NCI-H526 (cell line): ENCODE measurements at places on chromosomes 12 and 14.

GRCh38 chr12:49622501-49623141 is 740 bp upstream of the PRPF40B start:
- DNase-seq, result peak; percentile 63

DNA sequence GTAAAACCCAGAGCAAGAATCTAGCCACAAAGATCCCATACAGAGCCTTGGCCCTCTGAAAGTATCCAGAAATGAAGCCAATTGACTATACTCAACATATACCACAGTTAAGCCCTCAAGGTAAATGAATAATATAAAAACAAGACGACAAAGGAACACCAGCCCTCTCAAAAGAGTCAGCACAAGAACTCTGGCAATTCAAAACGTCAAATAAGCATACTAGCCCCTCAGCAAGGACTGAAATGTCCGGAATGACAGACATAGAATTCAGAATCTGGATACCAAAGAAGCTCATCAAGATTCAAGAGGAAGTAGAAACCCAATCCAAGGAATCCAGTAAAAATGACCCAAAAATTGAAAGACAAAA is 49.9 kb downstream of the GTF2A1 start:
- DNase-seq, result no peak

DNA sequence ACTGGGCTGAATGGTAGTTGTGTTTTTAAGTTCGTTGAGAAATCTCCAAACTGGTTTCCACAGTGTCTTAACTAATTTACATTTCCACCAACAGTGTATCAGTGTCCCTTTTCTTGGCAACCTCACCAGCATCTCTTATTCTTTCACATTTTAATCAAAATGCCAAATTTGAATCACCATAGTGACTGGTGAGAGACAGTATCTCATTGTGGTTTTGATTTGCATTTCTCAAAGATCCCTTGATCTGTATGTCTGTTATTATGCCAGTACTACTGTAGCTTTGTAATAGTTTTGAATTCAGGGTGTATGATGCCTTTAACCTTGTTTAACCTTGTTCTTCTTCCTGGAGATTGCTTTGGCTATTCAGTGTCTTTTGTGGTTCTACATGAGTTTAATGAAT is 2.2 kb upstream of the EIF2S3B start:
- DNase-seq, result peak; percentile 6

DNA sequence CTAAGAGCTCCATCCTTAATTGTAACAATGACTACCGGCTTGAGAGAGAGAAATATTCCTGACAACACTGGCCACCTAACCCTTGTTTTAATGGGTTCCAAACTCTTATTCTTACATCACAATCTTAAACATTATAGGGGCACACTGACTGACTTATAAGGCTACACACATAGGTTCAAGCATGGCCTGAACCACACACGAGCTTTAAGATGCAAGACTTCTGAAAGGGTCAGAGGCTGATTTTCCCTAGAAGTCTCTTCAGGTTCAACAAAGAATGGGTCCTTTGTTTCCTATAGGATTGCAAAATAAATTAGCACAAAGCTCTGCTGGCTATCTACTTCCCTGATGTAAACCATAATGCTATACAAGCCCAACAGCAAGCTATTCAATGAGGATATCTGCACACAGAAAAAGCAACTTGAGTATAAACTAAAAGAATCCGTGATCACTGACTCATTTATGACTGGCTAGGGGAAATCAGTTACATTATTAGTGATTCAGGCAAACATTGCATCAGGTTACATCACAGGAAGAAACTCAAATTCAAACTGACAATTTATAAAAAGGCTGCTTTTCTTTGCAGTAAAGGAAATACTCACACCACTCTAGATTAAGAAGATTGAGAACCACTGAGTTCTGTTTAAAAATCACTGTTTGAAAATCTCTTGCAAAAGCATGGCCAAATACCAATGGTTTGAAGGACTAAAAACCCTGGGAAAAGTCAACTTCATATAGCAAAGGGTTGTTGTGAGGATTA is 8.5 kb downstream of the BTG1 start:
- DNase-seq, result peak; percentile 57

GRCh38 chr14:26281280-26281998 is 316.4 kb downstream of the NOVA1 start:
- no peak for DNase-seq

DNA sequence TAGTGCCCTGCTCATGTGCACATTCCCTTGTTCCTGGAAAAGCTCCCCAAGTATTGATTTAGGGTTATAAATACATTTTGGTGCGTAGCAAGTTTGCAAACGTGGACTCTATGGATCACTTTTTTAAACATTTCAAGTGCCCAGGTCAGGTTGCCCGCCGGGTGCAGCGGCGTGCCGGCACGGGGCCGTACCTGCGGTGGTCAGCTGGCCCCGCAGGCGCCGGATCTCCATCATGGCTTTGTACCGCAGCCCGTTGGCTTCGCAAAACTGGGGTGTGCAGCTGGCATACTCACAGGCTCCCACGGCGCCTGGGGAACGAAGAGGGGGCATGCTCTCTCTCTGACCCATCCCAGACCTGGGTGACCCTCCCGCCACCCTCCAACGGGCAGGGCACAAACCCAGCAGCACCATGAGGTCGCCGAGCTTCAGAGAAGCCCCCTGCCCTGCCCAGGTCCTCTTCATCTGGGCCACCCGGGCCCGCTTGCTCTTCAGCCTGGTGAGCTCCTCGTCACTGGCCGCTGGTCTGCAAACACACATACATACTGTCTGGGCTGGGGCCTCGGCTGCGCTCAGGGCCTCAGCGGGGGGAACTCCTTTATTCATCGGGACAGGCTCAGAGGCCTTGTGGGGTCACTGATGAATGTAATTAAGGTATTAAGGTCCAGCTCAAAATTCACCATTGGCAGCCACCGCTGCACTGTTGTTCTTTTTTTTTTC is 35.1 kb downstream of the DHX37 start:
- DNase-seq, result no peak

- DNase-seq, result no peak
Measured at GRCh38 chr14:72715850-72716228, 178.1 kb downstream of the DPF3 start.

DNA sequence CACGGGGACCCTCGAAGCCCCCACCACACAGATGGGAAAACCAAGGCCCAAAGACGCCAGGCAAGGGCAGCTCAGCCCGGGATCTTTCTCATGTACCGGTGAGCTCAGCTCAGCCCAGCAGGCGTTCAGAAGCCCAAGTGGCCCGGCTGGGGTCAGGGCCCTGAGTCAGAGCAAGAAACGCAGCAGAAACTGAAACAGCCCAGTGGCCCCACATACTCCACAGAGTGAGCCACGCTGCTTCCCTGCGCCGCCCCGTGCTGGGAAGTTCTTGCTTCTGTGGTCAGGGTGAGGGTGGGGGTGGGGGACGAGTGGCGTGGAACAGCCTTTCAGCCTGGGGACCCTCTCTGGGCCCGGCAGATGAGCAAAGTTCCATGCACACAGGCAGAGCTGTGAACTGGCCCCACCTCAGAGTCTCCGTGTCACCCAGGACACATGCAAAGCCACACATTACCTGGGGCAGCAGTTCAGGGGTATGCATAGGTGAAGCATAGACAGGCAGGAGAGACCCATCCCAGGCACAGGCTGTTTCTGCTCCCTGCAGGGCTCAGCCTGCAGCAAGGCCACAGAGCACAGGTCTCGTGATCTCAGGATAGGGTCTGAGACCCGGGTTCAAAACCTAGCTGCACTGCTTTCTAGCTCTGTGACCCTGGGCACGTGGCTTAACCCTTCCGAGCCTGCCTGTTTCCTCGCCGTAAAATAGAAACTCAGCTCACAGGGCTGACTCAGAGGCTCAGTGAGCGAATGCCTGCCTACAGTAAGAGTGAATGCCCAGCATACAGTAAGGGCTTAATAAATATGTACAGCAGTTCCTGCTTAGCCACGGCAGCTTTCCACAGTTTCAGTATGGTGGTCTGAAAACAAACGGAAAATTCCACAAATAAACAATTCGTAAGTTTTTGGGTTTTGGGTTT is 21.6 kb downstream of the NCOR2 start:
- no peak for DNase-seq

GRCh38 chr12:5808981-5809380 is 136.1 kb downstream of the ANO2 start:
- no peak for DNase-seq

DNA sequence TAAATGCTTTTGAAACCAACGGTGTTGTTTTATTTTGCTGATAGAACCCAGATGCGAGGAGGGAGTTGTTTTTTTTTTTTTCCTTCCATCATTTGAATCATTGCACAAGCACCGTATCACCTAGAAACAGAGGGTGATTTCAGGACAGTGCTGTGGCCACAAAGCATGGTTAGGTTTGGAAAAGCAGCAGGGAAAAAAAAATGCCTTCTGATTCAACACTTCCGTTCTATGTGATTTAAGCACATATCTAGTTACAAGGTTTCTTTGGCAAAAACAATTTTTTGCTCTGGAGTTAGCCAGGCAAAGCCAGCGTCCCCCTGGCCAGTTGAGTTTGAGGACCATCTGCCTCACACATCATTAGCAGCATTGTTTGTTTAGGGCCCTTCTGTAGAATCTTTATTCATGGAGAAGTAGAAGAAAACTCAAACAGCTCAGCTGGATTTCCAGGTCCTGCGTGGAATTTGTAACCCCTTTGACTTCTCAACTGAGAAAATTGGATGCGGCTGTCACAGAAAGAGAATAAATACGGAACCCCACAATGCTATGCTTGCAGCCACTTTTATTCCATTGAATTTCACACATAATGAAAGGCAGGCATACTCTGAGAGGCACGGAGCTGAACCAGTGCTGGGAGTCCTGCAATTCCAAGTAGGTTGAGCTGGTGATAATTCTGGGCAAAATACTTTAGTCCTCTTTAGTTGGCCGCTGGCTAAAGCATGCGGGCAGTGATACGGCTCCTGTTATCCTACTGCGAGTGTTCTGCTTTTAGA is 17.0 kb upstream of the WNT5B start:
- no peak for DNase-seq

GRCh38 chr12:31685801-31686200 is 26.3 kb downstream of the ETFBKMT start:
- DNase-seq, result no peak

GRCh38 chr14:100594625-100594951 is 7.4 kb upstream of the BEGAIN start:
- no peak for DNase-seq

DNA sequence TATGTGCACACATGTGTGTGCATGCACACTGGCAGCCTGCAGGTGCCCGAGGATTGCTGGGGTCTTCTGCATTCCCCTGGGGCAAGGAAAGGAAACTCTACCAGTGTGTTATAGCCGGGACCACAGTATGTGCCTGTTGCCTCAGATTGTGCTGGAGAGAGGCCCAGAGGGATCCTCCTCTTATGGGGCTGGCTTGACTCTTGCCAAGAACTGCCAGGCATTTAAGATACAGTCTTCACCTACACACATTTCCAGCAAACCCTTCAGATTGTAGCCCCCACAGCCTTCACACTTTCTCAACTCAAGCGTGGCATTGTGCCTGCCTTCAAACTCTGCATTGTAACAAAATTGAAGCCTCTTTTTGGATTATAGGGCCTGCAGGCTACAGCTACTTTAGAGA is 176.7 kb upstream of the DYRK2 start:
- no peak for DNase-seq

GRCh38 chr12:28893365-28893764 is 255.7 kb upstream of the FAR2 start:
- DNase-seq, result no peak

DNA sequence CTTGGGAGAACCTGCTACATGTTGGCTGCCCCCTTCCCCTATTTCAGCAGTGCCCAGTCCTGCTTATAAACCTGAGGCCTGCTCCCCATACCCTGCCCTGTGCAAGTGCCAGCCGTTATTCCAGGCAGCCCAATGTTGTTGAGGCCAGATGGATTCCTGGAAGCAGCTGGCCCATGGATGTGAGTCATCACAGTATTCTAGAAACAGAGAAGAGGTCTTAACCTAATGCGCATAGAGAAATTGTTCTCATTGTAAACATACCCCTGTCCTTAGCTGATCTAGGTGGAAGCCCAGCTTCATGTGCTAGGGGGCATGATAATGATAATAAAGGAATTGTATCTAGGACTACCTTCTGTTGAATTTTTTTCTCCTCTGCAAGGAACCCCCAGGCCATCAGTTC is 69.7 kb downstream of the TSPAN11 start:
- no peak for DNase-seq

DNA sequence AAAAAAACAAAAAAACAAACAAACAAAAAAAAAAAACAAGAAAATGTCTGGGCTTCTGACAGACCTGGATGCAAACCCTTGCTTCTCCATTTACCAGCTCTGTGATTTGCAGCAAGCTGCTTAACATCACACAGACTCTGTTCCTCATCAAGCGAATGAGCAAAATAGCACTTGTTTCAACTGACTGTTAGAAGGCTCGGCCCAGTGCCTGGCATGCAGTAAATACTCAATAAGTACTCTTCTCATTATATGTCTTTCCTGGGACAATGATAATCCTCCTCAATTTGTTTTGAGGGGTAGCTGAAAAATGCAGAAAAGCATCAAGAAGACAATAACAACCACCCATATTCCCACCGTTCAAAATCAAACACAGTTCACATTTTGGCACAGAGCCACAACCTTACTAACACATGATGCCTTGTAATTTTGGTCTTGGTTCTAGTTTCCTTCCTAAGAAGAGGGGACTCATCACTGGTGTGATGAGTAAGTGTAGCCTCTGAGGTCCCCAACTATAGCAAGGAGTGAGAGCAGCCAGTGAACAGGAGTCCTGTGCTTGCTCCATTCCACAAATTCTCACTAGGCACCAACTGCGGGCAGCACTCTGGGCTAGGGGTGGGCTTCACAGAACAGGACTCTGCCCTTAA is 60.4 kb downstream of the TTC7B start:
- DNase-seq, result no peak

DNA sequence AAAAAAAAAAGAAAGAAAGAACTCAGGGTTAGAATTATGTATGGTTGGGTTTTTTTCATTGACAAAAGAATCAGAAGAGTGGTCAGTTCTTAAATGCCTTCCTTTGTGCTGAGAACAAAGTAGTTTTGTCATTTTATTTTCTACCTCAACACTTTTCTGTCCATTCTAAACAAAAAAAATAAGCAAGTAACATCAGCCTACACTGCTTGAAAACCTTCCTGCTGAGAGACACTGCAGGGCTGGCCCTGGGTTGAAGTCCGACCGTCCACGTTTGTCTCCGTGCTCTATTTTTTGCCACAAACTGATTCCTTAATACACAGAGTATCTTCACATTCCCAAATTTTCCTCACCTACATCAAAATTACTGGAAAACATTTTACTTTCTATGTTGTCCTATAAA is 211.6 kb upstream of the PDZRN4 start:
- no peak for DNase-seq

DNA sequence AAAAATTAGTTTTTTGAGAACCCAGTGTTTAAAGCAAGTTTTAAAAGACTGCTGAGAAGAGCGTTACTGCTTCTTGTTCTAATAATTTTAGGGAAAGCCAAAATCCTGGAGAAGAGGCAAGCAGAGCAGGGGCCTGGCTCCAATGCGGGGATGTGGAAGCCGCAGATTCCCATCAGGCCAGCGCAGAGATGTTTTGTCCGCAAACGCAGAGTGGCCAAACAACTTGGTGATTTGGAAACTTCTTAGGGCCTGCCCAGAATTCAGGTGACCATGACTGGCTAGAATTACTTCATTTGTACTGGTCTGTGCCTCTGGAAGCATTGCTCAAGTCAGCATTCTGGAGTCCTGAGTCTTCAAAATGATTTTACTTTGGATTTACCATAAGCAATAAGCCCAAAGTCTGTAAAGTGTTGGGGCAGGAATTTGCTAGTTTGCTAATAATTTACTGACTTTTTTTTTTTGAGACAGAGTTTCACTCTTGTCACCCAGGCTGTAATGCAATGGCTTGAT is 208.4 kb downstream of the PPM1H start:
- no peak for DNase-seq

GRCh38 chr14:66471584-66471983 is 14.6 kb upstream of the CCDC196 start:
- DNase-seq, result no peak
